ENCODE measurements at places on chromosomes 5 and 9.

GRCh38 chr5:6592601-6593000 is 40.2 kb downstream of the NSUN2 start:
- no peak for DNase-seq

DNA sequence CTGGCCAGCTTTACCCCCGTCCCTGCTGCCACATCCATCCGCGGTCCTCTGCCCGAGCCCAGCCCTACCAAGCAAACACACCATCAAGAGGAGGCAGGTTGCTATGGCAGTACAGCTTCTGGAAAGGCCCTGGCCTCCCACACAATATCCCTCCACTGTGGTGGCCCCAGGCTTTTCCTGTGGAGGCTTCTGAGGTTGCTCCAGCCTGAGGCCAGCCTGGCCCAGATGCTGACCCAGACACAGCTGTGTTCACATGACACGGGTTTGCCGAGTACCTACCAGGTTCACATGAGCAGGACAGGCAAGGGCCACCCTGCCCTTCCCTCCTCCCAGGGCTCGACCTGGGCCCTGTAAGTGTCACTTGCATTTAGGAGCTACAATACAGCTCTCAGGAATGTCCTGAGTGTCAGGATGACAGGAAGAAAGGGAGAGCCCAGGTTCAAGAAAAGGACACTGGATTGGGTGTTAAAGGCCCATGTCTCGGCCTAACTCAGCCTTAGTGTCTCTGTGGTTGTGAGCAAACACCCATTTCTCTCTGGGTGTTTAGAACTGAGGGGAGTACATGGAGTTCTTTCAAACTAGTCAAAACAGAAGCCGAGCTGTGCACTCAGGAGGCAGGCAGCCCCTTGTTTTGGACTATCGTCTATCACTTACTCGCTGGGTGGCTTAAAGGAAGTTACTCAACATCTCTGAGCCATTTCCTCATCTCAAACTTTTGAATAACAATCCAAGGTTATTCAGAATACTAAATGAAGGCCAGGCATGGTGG is 40.2 kb downstream of the NAIF1 start:
- no peak for DNase-seq

DNA sequence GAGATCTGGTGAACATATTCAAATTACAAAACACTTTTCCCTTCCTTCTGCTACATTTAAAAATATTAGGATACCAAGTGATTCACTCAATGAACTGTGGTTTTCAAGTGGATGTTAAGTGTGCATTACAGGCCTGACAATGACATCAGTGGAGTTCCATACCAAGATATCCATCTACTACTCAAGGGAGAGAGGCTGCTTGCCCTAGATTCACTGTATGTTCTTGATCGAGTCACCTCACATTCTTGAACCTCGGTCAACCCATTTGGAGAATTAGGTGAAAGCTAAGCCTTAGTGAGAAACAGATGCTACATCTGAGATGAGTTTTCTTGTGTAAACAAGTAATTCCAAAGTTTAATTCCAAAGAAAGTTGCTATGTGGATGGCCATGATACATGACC is 142.2 kb downstream of the FGF10 start:
- DNase-seq = no peak

GRCh38 chr9:72400866-72401265 is 35.9 kb upstream of the ZFAND5 start:
- DNase-seq = no peak

DNA sequence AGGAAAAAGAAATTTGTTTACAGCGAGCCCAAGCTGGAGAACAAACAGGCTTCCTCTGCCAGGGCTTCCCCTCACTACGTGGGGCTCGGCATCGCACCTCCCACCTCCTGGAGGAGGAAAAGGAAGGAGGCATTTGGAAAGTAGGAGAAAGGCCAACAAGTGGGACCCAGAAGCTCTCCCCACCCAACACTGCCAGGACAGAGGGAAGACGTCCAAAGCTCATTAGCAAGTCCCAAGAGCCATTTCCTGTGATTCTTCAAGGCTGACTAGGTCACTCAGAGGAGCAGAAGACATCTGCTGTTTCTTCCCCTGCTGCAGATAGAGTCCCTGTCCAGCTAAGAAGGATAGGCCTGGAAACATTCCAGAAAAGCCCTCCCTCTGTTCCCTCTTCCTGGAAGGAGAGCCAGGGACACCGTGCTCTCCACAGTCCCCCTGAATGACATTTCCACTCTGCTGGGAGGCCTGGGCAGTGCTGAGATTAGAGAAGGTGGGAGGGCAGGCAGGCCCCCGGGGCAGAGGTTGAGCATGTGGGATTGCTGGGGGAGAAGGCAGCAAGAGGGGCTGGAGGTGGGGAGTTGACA is 57.0 kb upstream of the NEURL1B start:
- DNase-seq = no peak

GRCh38 chr5:128927644-128928043 is 37.6 kb upstream of the SLC27A6 start:
- no peak for DNase-seq

- DNase-seq = no peak
Measured at GRCh38 chr5:158380661-158381060, 521.7 kb upstream of the CLINT1 start.

GRCh38 chr9:132383462-132383883 is 23.2 kb downstream of the TTF1 start:
- DNase-seq = no peak

GRCh38 chr5:147892696-147893296 is 13.5 kb downstream of the C5orf46 start:
- no peak for DNase-seq

DNA sequence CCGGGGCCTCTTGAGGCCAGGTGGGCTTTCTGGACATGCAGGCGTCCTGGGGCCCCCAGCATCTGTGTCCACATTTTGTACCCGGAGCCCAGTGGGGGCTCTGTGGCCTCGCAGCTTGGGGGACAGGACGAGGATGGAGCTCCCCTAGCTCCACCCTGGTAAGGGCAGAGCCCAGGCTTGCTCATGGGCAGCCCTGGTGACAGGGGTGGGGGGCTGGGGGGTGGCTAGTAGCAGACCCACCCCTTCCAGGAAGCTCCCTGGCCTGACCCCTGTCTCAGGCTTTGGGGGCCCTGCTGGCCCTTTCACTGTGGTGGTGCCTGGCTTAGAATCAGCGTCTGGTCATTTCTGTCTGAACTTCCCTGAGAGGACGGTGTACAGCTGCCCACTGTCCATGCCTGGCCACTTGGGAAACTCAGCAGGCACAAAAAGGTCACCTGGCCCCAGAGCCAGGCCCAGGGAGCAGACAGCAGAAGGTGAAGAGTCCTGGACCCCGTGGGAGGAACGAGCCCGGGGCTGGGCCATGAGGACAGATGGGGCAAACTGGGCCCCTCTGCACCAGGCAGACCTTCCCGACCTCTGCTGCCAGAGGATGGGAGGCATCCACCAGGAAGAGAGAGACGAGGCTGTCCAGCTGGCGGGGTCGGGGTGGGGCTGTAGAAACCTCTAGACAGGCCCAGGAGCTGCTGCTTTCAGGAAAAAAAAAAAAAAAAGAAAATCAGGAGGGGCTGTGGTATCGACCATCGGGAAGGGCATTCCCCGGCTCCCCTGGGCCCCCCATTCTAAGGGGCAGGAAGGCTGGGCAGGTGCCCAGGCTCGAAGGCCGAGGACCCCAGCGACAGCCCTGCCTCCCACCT is 52.8 kb downstream of the EXD3 start:
- no peak for DNase-seq

GRCh38 chr5:58450811-58451629 is 8.9 kb downstream of the PLK2 start:
- no peak for DNase-seq

DNA sequence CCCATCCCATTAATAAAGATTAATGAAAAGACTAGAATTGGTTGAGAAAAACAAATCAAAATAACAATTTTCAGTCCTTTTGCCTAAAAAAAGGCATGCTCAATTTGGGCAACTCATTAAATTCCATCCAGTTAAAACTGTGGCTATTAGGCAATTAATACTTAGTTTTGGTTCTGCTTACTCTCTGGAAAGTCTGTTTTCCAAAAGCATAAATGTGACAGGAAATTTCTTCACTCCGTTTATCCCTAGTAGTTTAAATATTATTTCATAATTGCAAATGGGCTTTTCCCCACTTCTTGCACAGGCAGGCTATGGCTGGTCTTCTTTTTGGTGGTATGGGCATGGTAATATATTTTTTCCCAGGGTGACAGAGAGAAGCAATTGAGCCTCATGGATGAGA is 373.3 kb upstream of the KLF4 start:
- DNase-seq = no peak

- DNase-seq = no peak
Measured at GRCh38 chr9:20355022-20355421, 267.3 kb downstream of the MLLT3 start.

GRCh38 chr9:120845255-120845654 is 2.5 kb upstream of the PSMD5 start:
- no peak for DNase-seq

- no peak for DNase-seq
Measured at GRCh38 chr5:89275066-89275855, 392.3 kb upstream of the MEF2C start.

GRCh38 chr9:71703172-71703872 is 65.0 kb downstream of the CEMIP2 start:
- DNase-seq = no peak

DNA sequence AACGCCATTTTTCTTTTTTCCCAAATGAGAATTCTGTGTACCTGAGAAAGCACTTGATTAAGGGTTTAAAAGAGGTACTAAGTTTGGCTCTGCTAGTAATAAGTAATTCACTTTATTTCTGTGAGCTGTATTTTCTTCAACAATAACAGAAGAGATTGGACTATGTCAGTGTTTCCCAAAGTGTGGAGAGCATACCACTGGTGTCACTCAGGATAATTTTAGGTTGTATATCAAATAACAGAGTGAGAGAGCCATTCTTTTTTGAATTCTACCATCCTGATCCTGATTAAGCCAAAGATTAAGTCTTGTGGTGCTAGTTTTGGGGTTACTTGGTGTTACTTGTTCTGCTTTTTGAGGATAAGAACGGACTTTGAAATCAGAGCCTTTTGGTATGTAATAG is 142.3 kb upstream of the PPP1R2B start:
- no peak for DNase-seq

GRCh38 chr9:22026696-22027095 is 17.6 kb upstream of the CDKN2B start:
- no peak for DNase-seq

- DNase-seq = no peak
Measured at GRCh38 chr5:164256351-164256750, 750.9 kb downstream of the MAT2B start.

DNA sequence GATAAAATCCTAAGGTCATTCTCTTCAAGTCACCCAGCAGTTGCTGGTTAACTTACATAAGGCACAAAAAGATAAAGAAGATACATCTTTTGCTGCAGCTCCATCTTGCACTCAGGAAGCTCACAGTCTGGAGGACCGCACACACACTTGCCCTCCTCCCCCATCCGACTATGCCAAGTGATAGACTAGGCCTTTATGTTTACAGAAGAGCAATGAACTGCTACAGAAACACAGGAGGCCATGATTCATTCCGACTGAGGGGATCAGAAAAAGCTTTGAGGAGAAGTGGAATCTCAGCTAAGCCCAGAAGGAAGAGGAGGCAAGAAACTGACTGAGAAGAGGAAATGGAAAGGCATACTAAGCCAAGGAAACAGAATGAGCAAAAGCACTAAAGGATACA is 17.4 kb downstream of the NRG2 start:
- DNase-seq = no peak

DNA sequence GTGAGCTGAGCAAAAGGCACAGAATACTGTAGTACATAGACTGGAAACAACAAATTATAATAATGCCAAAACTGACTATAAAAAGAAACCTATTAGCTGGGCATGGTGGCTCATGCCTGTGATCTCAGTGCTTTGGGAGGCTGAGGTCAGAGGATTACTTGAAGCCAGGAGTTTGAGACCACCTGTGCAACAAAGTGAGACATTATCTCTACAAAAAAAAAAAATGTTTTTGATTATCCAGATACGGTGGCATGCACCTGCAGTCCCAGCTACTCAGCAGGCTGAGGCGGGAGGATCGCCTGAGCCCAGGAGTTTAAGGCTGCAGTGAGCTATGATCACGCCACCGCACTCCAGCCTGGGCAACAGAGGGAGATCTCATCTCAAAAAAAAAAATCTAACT is 175.9 kb downstream of the TTC39B start:
- no peak for DNase-seq

DNA sequence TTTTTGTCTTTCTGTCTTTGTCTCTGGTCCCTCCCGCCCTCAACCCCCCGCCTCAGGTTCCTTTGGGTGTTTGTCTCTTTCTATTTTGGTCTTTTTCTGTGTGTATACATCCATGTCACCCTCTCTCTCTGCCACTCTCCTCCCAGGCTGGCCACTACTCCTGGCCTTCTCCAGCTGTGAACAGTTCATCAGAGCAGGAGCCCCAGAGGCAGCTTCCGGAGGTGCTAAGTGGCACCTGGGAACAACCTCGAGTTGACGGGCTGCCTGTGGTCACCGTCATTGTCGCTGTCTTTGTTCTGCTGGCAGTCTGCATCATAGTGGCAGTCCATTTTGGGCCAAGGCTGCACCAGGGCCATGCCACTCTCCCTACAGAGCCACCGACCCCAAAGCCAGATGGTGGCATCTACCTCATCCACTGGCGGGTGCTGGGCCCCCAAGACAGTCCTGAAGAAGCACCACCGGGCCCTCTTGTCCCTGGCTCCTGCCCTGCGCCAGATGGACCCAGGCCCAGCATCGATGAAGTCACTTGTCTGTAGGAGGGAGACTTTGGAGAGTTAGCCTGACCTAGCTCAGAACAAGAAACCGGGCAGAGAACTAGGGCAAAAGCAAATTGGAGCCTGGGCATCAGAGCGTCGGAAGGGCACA is 1.7 kb downstream of the SMIM33 start:
- no peak for DNase-seq

- no peak for DNase-seq
Measured at GRCh38 chr5:177966839-177967166, 29.2 kb downstream of the PROP1 start.

- no peak for DNase-seq
Measured at GRCh38 chr9:1775230-1775629, 239.9 kb upstream of the SMARCA2 start.

GRCh38 chr9:118029425-118029824 is 325.2 kb downstream of the TLR4 start:
- DNase-seq = no peak

GRCh38 chr9:133569891-133570690 is 35.6 kb downstream of the ADAMTSL2 start:
- DNase-seq = no peak

DNA sequence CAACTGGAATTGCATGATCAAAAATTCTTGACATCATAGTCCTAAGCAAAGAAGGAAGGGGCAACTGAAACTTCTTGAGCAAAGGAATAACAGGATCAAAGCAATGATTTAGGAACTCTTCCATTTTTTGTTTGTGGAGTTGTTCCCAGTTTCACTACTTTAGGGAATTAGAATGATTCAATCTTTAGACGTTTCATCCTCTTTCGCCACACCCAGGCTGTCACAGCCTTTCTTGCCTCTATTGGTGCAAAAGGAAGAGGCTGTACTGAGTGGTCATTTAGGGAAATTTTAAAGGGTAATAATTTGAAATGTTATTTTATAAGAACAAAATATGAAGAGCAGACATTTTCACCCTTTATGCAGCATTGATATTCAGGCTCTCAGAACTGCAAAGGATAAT is 1026.0 kb upstream of the ARRDC3 start:
- no peak for DNase-seq

Measured in CD4-positive, alpha-beta memory T cell (primary cell).